Stomach (tissue), 19 donors: ENCODE measurements at places on chromosomes 12 and 14. TPM values are rescaled to one million over a fixed set of nuclear protein-coding genes. Genes with fewer than 3 reads are reported as not detected.

DPF3 gene
- polyA plus RNA-seq, result 3.2 TPM

SPIC gene
- not detected for polyA plus RNA-seq

EFS gene
- polyA plus RNA-seq, result 6.8 TPM

OAS1 gene
- polyA plus RNA-seq, result 26.2 TPM

MYH7 gene
- 4.0 TPM for polyA plus RNA-seq

GPR162 gene
- 9.3 TPM for polyA plus RNA-seq

HOXC4 gene
- polyA plus RNA-seq, result 2.6 TPM

PLXNC1 gene
- 0.40 TPM for polyA plus RNA-seq

HOXC12 gene
- not detected for polyA plus RNA-seq

TMCC3 gene
- 4.3 TPM for polyA plus RNA-seq

SMIM41 gene
- 1.5 TPM for polyA plus RNA-seq

ADGRD1 gene
- polyA plus RNA-seq, result 5.0 TPM

DEPDC4 gene
- 0.50 TPM for polyA plus RNA-seq

ASCL1 gene
- 0.92 TPM for polyA plus RNA-seq
